CD4-positive, CD25-positive, alpha-beta regulatory T cell (primary cell): ENCODE measurements at places on chromosomes 4 and X. TPM values are rescaled to one million over a fixed set of nuclear protein-coding genes. Genes with fewer than 3 reads are reported as not detected.

DNA sequence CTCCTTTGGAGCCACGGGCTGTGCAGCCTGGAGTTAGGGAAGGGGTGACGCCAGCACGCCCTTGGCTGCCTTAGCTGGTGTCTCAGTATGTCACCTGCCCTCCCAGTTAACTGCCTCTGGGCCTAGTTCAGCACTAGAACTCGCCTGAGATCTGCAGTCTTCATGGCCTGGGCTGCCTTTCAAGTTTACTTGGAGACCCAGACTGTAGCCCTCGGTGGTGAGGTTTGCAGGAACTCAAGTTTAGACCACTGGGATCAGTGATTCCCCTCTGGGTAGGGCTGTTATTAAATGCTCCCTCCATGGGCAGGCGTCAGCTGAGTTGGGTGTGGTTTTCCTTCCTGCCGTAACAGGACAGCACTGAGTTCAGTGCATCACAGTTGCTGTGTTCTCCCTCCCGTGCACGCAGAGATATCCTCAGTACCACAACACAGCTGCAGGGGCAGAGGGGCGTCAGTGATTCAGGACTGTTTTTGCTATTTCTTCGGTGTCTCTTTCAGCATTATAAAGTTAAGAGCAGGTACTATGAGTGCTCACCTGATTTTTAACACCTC lies 30.5 kb downstream of the PLAC8 start:
- H3K27ac ChIP-seq, result peak overlapping the region; percentile 75
- H3K4me1 ChIP-seq, result peaks cover 32% of the 10 kb centered on the region
- H3K27me3 ChIP-seq, result peaks cover 2% of the 10 kb centered on the region
- H3K4me3 ChIP-seq, result peak overlapping the region; percentile 49
- DNase-seq, result peak; percentile 27

- no peaks in the 10 kb centered on the region for H3K36me3 ChIP-seq
- DNase-seq, result no peak
- no peak overlapping the region for H3K4me3 ChIP-seq
- no peak overlapping the region for H3K27ac ChIP-seq
- no peaks in the 10 kb centered on the region for H3K27me3 ChIP-seq
Measured at GRCh38 chrX:75883446-75883845, 98.4 kb upstream of the MAGEE2 start.

- H3K27me3 ChIP-seq, result no peaks in the 10 kb centered on the region
- H3K27ac ChIP-seq, result no peak overlapping the region
- no peak for DNase-seq
- H3K4me1 ChIP-seq, result peaks cover 15% of the 10 kb centered on the region
Measured at GRCh38 chr4:70930530-70931256, 28.5 kb downstream of the MOB1B start.

DNA sequence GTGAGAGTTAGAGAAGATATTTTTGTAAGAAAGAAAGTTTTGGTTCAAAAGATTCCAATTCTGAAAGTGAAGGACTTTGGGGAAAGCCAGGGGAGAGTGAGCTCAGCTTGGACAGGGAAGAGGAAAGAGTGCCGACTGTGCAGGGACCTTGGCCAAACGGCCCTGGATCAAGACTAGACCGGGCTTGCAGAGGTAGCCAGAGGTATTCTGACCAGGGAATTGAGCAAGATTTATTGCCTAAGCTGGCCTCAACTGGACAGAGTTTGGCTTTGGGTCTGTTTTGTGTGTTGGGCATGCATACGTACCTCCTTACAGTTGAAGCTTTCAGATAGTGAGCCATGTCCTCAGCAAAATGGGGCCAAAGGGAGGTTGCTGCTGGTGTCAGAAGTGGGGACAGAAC lies 11.6 kb downstream of the PLAC1 start:
- H3K27me3 ChIP-seq, result no peaks in the 10 kb centered on the region
- H3K4me3 ChIP-seq, result no peak overlapping the region
- H3K27ac ChIP-seq, result no peak overlapping the region
- no peak for DNase-seq

- H3K27me3 ChIP-seq, result no peaks in the 10 kb centered on the region
- H3K4me1 ChIP-seq, result no peaks in the 10 kb centered on the region
- H3K27ac ChIP-seq, result no peak overlapping the region
- no peak overlapping the region for H3K4me3 ChIP-seq
Measured at GRCh38 chrX:9758021-9758638, 7.5 kb downstream of the GPR143 start.

DNA sequence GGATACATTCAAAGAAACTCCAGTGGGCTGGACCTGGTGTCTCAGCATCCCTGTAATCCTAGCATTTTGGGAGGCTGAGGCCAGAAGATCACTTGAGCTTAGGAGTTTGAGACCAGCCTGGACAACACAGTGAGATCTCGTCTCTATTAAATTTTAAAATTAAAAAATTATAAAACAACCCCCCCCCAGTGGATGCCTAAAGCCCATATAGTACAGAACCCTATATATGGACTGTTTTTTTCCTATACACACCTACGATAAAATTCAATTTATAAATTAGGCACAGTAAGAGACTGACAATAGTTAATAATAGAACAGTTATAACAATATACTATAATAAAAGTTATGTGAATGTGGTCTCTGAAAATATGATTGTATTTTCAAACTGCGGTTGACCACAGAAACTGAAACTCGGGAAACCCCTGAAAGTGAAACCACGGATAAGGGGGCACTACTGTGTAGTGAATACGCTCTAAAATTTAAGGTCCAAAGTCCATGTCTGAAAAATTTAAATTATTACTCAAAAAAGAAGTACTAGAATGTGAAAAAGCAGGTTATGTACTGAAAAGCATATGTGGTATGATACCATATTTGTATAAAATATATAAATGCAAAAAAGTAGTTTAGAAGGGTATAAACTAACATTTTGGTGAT lies 2.0 kb downstream of the SMIM14 start:
- peak overlapping the region; percentile 96 for H3K4me3 ChIP-seq
- DNase-seq, result no peak
- peak overlapping the region; percentile 81 for H3K27ac ChIP-seq
- no peaks in the 10 kb centered on the region for H3K36me3 ChIP-seq
- no peaks in the 10 kb centered on the region for H3K27me3 ChIP-seq
- peaks cover 31% of the 10 kb centered on the region for H3K4me1 ChIP-seq

- no peak for DNase-seq
- H3K27me3 ChIP-seq, result no peaks in the 10 kb centered on the region
- H3K36me3 ChIP-seq, result no peaks in the 10 kb centered on the region
- H3K4me3 ChIP-seq, result no peak overlapping the region
- no peak overlapping the region for H3K27ac ChIP-seq
Measured at GRCh38 chrX:34927866-34928265, 14.7 kb upstream of the FAM47B start.

GRCh38 chrX:129694805-129695204 lies 40.0 kb upstream of the APLN start:
- no peak overlapping the region for H3K27ac ChIP-seq
- no peak for DNase-seq
- H3K27me3 ChIP-seq, result no peaks in the 10 kb centered on the region

DNA sequence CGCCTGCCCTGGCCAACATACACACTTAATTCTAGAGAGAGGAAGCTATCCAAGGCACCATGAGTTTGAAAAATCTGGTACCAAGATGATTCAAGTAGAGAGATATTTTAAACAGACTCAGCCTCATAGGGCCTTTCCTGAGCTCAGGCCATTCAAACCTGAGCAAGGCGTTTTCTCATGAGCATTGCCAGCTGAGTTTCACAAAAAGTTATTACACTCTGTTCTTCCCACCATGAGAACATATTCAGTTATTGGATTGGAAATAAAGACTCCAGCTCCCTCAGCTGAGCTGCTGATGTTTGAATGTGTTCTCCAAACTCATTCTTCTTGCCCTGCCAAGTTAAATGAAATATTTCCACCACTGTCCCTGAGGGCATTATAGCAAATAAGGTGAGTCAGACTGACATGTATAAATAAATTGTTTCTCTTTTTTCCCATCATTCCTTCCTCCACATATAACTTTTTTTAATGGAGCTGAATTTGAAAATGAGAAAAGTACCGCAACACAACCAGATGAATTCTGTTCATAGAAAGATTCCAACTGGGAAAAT lies 429.6 kb downstream of the RAB28 start:
- H3K27ac ChIP-seq, result no peak overlapping the region
- no peak overlapping the region for H3K4me3 ChIP-seq
- H3K27me3 ChIP-seq, result no peaks in the 10 kb centered on the region
- no peaks in the 10 kb centered on the region for H3K36me3 ChIP-seq
- no peak for DNase-seq
- H3K4me1 ChIP-seq, result no peaks in the 10 kb centered on the region

DNA sequence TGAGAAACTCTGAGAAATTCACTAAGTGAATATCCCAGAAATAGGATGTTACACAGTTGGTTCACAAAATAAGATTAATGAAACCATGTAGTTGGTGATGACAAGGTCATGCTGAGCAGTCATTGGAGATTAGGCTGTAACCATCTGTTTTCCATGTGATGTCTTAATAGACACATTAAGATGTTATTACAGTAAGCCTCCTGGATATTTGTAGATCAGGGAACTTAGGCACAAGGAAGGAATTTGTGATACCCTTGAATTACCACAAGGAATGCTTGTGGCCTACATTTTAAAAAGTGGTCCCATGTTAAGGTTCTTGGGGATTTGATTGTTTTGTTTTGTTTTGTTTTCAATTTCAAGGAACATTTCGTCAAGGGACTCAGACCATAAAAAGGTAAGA lies 185.6 kb upstream of the BANK1 start:
- DNase-seq, result no peak
- no peaks in the 10 kb centered on the region for H3K4me1 ChIP-seq
- no peak overlapping the region for H3K27ac ChIP-seq
- H3K36me3 ChIP-seq, result no peaks in the 10 kb centered on the region
- H3K27me3 ChIP-seq, result no peaks in the 10 kb centered on the region
- H3K4me3 ChIP-seq, result no peak overlapping the region

- no peak overlapping the region for H3K27ac ChIP-seq
- H3K36me3 ChIP-seq, result no peaks in the 10 kb centered on the region
Measured at GRCh38 chr4:145307120-145307519, 126.7 kb upstream of the OTUD4 start.

DNA sequence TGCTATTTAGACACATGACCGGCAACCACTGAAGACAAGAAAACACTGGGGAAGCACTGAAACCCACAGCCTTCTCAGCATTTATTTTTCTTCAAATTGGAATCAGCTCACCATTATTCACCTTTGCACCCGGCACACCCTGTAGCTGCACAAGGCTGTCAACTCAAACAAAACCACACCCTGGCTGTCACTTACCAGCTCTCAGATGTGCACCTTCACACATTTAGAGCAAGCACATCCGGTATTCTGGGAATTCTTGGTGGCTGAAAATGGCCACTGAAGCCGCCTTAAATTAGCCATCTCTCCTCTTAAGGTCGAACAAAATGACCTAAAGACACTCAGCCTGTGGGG lies 5.9 kb downstream of the ZFYVE28 start:
- H3K36me3 ChIP-seq, result no peaks in the 10 kb centered on the region
- H3K4me3 ChIP-seq, result peak overlapping the region; percentile 79
- H3K27ac ChIP-seq, result peak overlapping the region; percentile 93
- H3K4me1 ChIP-seq, result peaks cover 83% of the 10 kb centered on the region

DNA sequence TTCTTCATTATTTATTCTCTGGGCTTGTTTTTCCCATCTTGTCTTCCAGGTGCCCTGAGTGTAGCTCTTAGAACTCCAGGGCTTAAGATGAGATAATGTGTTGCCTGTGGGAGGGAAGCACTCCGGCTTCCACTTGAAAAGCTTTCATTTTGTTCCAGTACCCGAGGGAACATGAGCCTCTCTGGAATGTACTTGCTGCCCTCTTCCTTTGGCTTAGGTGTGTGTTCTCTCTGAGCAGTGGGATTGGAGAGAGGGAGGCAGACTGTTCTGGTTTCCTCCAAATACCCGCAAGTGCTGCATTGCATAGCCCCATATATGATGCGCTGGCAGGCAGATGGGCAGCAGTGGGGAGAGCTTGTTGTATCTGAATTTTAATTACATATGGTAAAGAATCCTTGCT lies 861 bp upstream of the DTHD1 start:
- DNase-seq, result no peak
- no peaks in the 10 kb centered on the region for H3K36me3 ChIP-seq
- no peak overlapping the region for H3K4me3 ChIP-seq
- H3K27ac ChIP-seq, result no peak overlapping the region
- H3K27me3 ChIP-seq, result no peaks in the 10 kb centered on the region
- H3K4me1 ChIP-seq, result peaks cover 2% of the 10 kb centered on the region

- DNase-seq, result peak; percentile 23
- no peak overlapping the region for H3K4me3 ChIP-seq
- no peaks in the 10 kb centered on the region for H3K27me3 ChIP-seq
- no peaks in the 10 kb centered on the region for H3K36me3 ChIP-seq
Measured at GRCh38 chr4:114694770-114695169, 96.2 kb downstream of the UGT8 start.

GRCh38 chr4:91288702-91289311 lies 1015.0 kb upstream of the GRID2 start:
- H3K36me3 ChIP-seq, result no peaks in the 10 kb centered on the region
- no peak for DNase-seq
- no peaks in the 10 kb centered on the region for H3K27me3 ChIP-seq
- H3K4me3 ChIP-seq, result no peak overlapping the region
- no peaks in the 10 kb centered on the region for H3K4me1 ChIP-seq
- H3K27ac ChIP-seq, result no peak overlapping the region

DNA sequence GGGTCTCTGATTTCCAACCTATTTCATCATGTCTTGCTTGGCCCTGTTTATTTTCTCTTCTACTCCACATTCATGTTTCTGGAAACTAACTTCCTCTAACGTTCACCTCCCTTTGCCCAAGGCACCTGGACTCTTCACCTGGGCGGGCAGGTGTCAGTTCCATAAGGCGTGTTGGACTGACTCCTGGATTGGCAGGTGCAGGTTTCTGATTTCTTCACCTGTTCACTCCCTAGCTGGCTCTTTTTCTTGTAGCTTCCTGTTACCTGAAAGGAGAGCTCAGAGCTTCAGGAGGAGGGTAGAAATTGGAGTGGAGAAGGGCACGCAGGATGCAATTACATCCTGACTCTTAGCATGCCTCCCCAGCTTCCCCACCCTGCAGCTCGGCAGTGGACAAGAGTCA lies 350.8 kb upstream of the KLF3 start:
- no peaks in the 10 kb centered on the region for H3K36me3 ChIP-seq
- H3K27me3 ChIP-seq, result no peaks in the 10 kb centered on the region
- DNase-seq, result no peak
- no peak overlapping the region for H3K4me3 ChIP-seq

DNA sequence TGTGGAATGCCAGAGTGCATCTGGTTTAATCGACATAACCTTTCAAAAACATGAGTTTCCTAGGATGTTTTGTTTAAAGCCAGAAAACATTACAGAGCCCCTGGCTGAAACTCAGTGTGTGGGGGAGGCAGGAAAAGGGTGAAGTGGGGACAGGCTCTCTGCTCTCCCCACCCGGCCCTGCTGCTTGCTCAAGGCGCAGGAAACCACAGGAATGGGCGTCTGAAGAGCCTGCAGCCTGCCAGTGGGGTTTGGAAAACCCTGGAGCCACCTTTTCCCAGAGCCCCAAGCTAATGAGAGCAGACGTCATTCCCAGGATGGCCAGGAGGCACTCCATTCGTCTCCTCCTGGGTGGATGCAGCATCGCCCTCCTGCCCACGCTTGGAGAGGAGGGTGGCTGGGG lies 240.6 kb downstream of the AFAP1 start:
- no peak for DNase-seq

The SAGE1 gene
- not detected for total RNA-seq

The RTL3 gene
- total RNA-seq, result not detected

The MMRN1 gene
- total RNA-seq, result 2.0 TPM

The BCAP31 gene
- 99.9 TPM for total RNA-seq

The TMEM271 gene
- total RNA-seq, result not detected

The NSG1 gene
- 0.62 TPM for total RNA-seq

The F8A3 gene
- total RNA-seq, result 4.8 TPM

The MAP3K15 gene
- total RNA-seq, result not detected
